ENCODE measurements at places on chromosomes 5 and 9.

DNA sequence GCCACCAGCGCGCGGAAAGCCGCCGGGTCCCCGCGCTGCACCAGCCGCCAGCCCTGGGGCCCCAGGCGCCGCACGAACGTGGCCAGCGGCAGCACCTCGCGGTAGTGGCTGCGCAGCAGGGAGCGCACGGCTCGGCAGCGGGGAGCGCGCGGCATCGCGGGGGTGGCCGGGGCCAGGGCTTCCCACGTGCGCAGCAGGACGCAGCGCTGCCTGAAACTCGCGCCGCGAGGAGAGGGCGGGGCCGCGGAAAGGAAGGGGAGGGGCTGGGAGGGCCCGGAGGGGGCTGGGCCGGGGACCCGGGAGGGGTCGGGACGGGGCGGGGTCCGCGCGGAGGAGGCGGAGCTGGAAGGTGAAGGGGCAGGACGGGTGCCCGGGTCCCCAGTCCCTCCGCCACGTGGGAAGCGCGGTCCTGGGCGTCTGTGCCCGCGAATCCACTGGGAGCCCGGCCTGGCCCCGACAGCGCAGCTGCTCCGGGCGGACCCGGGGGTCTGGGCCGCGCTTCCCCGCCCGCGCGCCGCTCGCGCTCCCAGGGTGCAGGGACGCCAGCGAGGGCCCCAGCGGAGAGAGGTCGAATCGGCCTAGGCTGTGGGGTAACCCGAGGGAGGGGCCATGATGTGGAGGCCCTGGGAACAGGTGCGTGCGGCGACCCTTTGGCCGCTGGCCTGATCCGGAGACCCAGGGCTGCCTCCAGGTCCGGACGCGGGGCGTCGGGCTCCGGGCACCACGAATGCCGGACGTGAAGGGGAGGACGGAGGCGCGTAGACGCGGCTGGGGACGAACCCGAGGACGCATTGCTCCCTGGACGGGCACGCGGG, at the start of gene TERT:
Gene TERT (minus strand): TSS at position 234 of the 815 bp plus-strand sequence. CDS start 79 bp downstream, at position 155.
- peak; percentile 85 for DNase-seq

- DNase-seq: no peak
Measured at GRCh38 chr9:119339056-119339455, 30.2 kb downstream of the BRINP1 start.

DNA sequence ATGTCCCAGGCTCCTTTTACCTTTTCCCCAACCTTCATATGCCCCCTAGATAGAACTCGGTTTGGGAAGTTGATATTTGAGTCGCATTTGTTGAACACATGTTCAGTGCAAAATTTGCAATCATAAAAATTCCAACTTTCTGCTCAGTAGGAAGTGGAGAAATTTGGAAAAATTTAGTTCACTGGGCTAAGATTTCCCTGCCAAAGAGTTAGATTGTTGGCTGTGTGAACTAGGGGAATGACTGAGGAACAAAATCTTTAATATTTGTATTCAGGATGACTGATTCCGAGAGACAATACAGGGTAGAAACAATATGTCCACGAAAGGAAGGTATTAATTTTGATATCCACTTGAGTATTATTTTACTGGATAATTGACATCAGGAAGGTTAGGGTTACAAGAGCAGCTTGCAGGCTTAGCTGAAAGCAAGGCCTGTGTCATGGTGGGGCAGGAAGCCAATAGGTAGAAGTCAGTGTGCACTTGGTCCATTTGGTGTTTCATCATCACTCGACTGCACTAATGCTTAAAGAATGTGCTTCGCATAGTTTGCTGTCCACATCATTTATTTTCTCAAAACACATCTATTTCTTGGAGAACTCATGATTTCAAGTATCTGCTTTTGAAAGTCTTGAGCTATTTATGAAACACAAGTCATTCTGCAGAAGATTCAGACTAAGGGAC, 59.4 kb upstream of the GNA14 start:
- DNase-seq: no peak

- DNase-seq: peak; percentile 24
Measured at GRCh38 chr5:23820765-23821471, 313.5 kb downstream of the PRDM9 start.

GRCh38 chr9:93305497-93306020, 121.6 kb downstream of the WNK2 start:
- DNase-seq: no peak

DNA sequence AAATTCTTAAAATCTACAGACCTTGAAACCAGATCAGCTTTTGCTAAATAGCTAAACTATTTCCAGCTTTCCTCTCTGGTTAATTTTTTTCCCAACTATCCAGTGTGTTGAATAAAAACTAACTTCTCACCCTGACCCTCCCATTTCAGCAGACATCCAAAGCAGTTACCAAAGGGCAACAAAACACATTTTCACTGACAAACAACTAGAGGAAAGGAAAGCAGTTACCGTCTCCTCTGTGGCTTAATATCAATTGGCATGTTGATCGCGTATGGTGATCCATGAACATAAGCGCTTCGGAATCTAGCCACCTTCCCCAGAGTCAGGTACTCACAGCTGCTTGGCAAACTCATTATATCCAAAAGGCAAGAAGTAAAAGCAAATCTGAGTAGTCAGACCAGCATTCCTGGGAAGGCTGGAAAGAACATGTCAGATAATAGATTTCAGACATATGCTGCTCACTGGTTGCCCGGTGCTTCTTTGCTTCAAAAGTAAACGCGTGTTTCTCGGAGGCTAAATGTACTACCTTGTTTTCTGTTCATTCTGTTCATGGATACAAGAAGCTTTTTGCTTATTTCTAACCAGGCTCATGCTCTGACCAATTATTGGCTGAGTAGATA, 463.4 kb downstream of the PDE4D start:
- no peak for DNase-seq

GRCh38 chr9:131817073-131817472, 77.2 kb upstream of the RAPGEF1 start:
- DNase-seq: no peak

GRCh38 chr5:1051366-1051720, 42.7 kb downstream of the NKD2 start:
- DNase-seq: no peak

- peak; percentile 32 for DNase-seq
Measured at GRCh38 chr5:132777209-132778069, at the start of gene SEPTIN8. SEPTIN8 (minus strand) TSS chr5:132777239; CDS start chr5:132777137, 102 bp downstream.

GRCh38 chr5:150780816-150781221, 2.3 kb downstream of the SMIM3 start:
- DNase-seq: no peak

- DNase-seq: no peak
Measured at GRCh38 chr5:135342551-135342875, 56.5 kb downstream of the MACROH2A1 start.

DNA sequence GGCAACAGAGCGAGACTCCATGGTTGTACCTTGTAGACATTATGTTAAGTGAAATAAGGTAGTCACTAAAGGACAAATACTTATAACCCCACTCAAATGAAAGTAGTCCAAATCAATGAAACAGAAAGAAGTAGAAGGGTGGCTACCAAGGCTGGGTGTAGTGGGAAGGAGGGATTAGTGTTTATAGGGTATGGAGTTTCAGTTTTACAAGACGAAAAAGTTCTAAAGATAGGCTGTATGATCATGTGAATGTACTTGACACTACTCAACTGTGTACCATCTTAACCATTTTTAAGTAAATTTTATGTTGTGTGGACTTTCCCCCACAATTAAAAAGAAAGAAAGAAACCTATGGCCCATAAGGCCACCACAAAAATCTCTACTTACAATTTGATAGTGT, 32.2 kb downstream of the ALDH7A1 start:
- no peak for DNase-seq

GRCh38 chr5:107474361-107474715, 196.4 kb downstream of the EFNA5 start:
- DNase-seq: no peak

GRCh38 chr5:94788527-94788926, 170.1 kb downstream of the SLF1 start:
- DNase-seq: no peak

GRCh38 chr5:97075649-97076048, 66.8 kb downstream of the LIX1 start:
- DNase-seq: no peak

DNA sequence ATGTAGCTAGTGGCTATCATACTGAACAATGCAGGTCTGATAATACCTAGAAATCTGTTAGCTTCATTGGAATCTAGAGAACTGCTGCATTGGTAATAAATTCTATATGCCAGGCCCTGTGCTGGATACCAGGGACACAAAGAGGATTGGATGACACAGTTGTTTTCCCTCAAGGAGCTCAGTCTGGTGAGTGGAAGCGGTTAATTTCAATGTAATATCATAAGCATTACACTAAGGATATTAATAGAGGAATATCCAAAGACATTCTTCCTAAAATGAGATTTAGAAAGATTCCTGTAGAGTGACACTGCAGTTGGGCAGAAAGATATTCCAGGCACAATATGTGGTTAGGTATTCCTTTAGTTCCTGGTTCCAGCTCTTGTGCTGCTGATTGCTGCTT, 5.9 kb downstream of the CMYA5 start:
- DNase-seq: no peak
